ENCODE measurements at places on chromosomes 7 and 10.

- no peak for DNase-seq
These were observed 33.2 kb downstream of the C7orf33 start for GRCh38 chr7:148623586-148624282.

GRCh38 chr10:97708976-97709946 lies 4.3 kb upstream of the MARVELD1 start:
- peak; percentile 3 for DNase-seq

DNA sequence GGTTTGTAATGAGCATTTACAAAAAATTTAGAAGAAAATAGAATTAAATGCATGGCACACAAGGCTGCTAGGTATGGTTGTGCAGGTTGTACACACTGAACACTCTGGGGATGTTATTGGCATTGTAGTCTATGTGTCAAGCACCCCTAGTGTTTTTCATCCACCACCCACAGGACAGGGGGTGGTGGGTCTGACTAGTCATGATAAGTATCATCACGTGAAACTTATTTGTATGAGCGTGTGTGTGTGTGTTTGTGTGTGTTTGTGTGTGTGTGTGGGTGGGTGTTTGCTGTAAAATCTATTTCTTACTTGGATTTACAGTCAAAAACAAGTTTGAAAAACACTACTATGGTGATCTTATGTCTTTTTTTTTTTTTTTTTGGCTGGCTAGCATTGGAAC lies 66.5 kb downstream of the MAP3K8 start:
- no peak for DNase-seq

DNA sequence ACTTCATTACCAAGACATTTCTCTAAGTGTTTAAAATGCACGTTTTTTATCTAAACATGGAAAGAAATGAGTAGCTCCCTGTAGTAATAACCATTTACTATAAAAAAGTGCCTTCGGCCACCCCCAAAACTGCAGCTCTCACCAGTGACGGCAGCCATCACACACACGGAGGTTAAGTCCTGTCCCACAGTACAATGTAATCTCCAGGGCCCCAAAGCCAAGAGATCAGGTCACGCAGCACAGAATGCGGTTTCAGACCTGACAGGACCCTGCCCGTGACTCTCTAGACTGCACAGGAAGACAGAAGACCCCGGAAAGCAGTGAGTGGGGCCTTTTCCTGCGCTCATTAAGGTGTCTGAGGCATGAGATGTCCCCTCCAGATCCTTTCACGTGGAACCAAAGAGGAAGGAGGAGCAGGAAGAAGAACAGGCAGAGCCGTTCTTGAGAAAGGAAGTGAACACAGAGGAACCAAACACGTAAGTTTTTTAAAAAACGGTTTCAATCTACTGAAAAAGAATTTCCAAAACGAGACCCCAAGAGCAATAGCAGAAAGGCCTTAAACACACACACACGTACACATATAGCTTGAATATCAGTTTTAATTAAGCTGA lies 125.7 kb downstream of the ZMYND11 start:
- no peak for DNase-seq

DNA sequence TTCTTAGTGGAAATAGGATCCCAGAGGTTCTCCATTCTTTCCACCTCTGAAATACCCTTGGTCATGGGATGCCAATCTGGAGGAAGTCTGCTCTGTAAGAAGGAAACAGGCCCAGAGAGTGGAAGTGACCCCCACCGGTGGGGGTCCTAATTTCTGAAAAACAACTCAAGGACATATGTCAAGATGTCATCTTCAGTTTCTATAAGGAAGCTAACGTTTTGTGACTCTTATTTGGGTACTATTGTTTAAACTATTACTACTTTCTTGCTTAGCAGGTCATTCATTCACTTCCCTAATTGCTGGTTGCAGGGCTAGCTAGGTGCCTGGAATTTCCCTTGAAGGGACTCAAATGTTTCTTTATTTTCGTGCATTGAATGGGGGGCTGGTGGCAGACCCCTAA lies 1.9 kb upstream of the ZNF775 start:
- DNase-seq, result no peak

- DNase-seq, result no peak
These were observed 84.5 kb downstream of the DIP2C start for GRCh38 chr10:604716-605631.

DNA sequence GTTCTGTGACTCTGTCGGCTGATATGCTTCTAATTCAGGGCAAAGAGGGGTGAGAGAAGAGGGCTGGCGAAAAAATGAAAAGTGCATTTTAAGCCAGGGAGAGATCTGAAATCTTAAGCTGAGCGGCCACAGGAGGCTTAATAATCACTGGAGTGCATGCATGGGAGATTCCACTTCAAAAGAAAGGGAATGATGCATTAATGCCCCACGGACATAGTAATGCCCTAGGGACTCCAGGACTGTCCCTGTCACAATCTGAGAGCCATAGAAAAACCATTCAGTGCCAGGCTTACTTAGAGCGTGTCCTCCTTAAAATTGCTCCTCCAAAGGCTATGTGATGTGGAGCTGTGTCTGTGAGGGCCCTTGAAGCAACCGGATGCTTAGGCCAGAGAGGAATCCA lies 75.1 kb downstream of the NHLRC2 start:
- no peak for DNase-seq

GRCh38 chr7:95041031-95041430 lies 133.6 kb downstream of the PPP1R9A start:
- no peak for DNase-seq

DNA sequence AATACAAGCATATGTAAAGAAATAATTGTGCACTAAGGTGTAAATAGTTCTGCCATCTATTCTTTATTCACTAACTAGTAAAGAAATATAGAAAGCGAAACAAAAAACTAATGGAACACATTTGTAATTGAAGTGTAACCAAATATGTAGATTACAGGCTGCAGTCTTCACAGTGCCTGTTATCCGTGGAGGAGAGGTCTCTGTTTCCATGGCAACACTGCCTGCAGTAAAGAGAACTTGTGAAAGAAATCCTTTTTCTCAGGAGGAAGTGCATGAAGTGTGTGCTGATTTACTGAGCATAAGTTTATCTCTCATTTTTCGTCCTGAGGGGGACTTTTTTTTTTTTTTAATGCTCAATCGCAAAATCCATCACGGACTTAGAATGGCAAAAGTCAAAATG lies 102.5 kb downstream of the APBB1IP start:
- no peak for DNase-seq

DNA sequence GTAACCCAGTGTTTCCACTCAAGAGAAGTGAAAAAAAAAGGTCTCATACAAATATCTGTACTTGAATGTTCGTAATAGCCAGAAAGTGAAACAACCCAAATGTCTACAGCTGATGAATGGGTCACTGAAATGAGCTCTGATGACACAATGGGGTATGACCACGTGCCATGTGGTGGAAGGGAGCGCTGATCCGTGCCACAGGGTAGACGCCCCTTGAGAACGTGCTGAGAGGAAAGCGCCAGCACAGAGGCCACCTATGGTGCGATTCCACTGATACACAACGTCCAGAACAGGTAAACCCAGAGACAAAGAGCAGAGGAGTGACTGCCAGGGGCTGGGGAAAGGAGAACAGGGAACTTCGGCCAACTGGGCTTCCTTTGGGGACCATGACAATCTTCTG lies 50.3 kb downstream of the MAD1L1 start:
- DNase-seq, result no peak
